ENCODE measurements at places on chromosomes 12 and 14.
A peak's percentile ranks its signal among the peaks of the same experiment; 100 is the strongest.

DNA sequence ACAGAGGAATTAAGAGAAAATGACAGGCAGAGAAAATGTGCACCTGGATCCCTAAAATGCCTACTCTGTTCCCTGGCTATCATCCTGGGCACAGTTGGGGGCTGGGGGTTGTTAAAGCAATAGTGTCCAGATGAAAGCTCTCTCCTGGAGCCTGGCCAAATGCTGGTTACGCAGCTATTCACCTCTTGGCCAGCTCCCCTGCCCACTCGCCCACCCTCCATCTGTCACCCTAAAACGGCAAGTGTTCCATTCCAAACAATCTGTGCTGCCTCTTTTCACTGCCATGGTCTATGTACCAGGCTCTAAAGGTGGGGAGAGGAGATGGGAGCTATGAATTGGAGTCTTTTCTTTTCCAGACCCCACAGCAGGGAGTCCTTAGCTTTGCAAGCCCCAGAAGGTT is 24.7 kb upstream of the NPFF start:
- no peak for DNase-seq

GRCh38 chr12:53759261-53759660 is 7.5 kb upstream of the CISTR start:
- DNase-seq: no peak

DNA sequence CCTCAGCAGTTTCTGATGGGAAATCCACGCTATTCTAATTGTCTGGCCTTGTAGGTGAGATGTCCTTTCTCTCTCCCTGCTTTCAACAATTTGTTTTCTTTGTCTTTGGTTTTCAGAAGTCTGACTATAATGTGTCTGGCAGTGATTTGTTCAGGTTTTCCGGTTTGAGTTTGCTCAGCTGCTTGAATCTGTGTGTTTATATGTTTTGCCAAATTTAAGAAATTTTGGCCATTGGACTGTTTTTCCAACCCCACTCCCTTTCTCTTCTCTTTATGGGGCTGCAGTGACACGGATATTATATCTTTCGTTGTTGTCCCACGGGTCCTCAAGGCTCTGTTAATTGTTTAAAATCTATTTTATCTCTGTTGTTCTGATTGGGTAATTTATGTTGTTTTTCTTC is 105.0 kb downstream of the ADGRD1 start:
- no peak for DNase-seq

DNA sequence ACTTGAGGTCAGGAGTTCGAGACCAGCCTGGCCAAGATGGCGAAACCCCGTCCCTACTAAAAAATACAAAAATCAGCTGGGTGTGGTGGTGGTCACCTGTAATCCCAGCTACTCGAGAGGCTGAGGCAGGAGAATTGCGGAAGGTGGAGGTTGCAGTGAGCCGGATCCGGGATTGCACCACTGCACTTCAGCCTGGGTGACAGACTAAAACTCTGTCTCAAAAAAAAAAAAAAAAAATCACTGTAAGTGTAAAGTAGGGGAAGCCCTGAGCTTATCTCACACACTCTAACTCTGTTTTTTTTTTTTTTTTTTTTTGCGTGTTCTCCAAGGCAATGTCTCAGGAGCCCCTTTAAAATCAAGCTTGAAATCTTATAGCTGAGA is 421 bp upstream of the RBMS2 start:
- DNase-seq: no peak

DNA sequence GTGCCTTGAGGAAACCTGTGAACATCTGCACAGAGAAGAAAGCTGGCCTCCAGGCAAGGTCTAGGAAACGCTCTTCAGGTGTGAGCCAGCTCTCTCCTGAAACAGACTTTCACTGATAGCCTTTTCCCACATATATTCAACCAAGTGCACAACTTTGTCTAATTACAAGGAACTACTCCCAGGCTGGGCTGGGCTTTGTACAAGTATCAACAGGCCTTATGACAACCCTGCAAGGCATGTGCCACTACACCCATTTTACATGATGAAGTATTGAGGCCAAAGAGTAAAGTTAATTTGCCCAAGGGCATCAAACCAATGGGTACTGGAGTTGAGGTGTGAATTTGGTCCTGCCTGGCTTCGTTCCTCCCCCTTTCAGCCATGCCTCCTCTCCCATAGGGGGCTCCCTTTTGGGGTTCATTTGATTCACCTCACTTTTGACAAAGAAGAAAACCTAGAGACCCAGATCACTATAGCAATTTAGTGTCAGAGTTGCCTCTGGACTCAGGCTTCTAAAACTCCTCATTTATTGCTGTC is 2.1 kb downstream of the CSRP2 start:
- DNase-seq: no peak

DNA sequence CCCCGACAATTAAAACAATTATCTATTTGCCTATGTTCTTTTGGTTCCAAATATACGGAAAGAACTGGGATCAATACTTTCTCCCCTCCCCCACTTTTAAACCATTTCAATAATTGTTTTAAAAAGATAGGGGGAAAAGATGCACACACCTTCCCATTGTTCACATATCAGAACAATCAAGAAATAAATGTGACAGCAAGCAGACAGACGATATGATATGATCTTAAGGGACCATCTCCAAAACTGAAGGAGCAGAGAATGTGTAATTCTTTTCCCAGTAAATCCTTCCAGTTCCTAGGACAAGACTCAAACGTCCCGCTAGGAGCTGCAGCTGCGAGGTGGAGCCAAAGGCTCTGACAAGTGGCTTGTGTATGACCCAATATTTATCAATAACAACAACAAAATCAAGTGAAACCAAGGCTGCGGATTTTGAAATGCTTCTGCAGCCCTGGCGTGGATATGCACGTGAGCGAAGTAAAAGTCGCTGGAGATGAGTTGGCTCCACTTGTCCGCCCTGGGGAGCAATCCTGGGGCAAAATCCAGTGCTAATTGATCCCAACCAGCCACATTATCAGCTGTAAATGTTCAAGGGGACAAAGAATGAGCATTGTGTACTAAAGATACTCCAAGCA is 8.2 kb upstream of the FOXG1 start:
- DNase-seq: no peak

- DNase-seq: no peak
These were observed 240.4 kb downstream of the ASCL1 start for GRCh38 chr12:103197725-103198388.

- no peak for DNase-seq
These were observed 4.9 kb downstream of the SLC48A1 start for GRCh38 chr12:47777741-47778558.

GRCh38 chr14:55340482-55340881 is 69.3 kb downstream of the FBXO34 start:
- no peak for DNase-seq

- DNase-seq: no peak
These were observed 125.9 kb downstream of the ACSS3 start for GRCh38 chr12:81203671-81204204.

DNA sequence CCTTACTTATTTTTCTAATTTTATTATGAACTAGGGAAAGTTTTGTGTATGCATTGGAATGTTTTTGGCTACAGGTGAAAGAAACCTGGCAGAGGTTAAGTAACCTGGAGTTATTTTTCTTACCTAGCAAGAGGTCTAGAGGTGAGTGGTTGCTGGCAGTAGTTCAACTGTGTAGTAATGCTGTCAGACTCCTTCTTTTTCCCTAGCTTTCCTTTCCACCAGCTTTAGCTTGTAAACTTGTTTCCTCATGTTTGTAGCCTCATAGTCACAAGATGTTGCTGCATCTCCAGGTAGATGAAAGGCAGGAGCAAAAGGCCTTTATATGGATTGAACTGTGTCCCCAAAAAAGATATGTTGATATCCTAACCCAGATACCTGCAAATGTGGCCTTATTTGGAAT is 105.1 kb upstream of the AMIGO2 start:
- no peak for DNase-seq

DNA sequence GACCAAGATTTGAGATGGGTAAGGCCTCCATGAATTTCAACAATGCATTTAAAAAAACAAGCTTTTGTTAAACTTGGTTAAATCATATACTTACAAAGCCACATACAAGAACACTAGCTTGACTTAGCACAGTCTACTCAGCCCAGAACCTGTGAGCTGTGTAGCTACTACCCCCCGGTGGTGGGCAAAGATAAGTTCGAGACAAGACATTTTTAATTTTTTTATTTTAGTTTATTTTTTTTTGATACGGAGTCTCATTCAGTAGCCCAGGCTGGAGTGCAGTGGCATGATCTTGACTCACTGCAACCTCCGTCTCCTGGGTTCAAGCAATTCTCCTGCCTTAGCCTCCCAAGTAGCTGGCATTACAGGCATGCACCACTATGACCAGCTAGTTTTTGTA is 3.7 kb upstream of the NECAP1 start:
- peak; percentile 41 for DNase-seq

All from AG08396 (cell line).